ENCODE measurements at places on chromosomes 4 and X.

- DNase-seq, result no peak
These were observed at the start of gene DKK2 for GRCh38 chr4:107035819-107036583. TSS of gene DKK2 (minus strand) at chr4:107036313. CDS start at chr4:107035591, 722 bp downstream.

DNA sequence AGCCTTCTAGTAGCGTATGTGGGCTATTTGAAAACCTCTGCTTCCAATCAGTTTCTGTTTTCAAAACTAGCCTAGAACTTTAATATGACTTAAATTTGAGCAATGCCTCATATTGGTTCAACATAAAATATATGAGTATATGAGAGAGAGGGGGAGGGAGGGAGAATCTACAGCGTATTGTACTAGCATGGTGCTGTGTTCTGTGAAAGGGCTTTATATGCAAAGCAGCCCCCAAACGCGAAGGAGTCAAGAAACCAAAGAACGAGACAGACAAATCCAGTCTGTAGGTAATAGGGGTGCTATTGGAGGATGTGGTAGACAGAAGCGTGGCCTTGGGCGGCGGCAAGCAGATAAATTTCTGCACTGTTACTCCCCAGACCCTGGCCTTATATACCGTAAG, 784 bp upstream of the ANXA5 start:
- no peak for DNase-seq

GRCh38 chr4:5710065-5710960, 688 bp upstream of the EVC start:
- no peak for DNase-seq

DNA sequence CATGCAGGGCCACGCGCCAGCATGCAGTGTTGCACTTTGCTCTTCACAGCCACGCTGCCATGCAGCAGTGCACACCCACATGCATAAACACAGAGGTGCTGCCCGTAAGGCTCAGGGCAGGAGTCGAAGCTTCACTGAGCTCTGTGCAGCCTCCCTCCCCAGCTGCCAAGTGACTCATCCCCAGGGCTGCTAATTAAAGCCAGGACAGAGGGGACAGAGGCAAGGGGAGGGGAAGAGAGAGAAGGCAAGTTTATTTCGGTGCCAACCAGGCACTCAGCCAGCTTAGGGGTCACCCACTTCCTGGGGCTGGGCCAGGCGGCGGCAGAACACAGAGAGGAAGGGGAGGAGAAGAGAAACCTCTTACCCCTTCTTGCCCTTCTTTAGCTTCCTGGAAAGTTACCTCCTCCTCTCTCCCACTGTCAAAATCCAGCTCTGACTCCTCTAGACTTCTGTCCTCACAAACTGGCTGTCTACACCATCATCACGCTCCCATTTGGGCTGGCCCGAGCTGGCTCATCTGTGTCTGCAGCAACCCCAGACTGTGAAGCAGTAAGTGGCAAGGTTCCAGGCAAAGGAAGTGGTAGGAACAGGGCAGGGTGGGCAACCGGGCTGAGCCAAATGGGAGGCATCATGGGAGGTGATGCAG, 6.2 kb upstream of the IQSEC2 start:
- DNase-seq, result no peak

GRCh38 chrX:16979226-16979625, 32.8 kb downstream of the REPS2 start:
- DNase-seq, result no peak

- no peak for DNase-seq
These were observed 24.4 kb downstream of the ENOX2 start for GRCh38 chrX:130878350-130879341.

DNA sequence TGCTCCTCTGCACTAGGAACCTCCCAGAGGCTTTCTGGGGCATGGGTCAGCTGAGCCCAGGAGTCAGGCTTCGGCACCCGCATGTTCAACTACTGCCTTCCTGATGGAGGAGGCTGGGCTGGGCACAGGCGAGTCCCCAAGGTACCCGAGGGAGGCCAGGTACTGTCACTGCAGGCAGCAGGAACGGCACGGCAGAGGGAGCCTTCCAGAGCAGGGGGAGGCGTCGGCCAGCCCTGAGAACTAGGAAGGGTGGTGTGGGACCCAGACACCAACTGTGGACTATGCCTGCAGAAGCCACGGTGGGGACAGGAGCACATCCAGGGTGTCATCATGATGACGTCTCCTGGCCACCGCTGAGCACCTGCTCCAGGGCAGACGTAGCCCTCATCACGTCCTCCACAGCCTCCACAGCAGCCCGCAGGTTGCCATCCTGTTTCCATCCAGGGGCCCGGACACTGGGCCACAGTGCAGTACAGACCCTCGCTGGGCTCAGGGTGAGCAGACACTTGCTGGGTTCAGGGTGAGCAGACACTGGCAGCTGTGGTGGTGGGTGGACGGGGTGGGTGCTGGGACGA, 40.8 kb downstream of the SORCS2 start:
- no peak for DNase-seq

DNA sequence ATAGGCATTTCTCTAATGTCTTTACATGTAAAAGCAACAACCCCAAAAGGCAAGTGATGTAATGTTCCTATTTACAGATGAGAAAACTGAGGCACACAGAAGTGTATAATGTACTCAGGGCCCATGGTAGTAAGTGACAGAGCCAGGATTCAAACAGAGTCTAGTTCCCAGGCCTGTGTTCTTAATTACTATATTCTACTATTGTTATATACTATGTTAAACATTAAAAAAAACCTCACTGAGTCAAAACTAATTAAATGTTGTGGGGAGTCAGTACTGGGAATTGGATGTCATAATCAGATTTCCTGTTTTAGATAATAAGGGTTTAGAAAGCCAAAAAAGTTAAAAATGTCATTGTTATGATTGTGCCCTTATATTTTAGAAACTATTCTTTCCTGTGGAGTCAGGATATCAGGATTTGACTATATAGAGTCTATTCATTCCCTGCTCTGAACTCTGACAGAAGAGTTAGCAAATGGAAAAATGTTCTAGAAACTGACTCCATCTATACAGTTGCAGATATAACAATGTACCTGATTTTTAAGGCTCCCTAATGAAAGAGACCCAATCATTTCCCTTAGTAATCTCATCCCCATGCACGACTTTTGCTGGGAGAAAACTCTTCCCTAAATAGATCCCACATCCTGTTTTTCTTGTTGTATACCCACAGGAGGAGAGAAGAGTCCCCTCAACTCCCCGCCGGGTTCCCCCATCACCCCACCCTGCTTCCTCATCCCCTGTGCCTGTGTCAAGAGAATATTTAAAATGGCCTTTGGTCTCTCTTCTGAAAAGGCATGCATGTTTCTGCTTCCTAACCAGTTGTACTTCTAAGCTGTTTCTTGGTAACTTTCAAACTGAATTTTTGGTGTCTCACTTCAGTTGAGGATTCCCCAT, 69.7 kb downstream of the REELD1 start:
- no peak for DNase-seq

GRCh38 chr4:121943941-121944340, 7.9 kb downstream of the TRPC3 start:
- DNase-seq, result no peak

- no peak for DNase-seq
These were observed 61.2 kb downstream of the NDNF start for GRCh38 chr4:121011138-121011537.

GRCh38 chr4:152206185-152206584, 329.7 kb downstream of the FBXW7 start:
- no peak for DNase-seq

GRCh38 chr4:7505116-7505900, 70.6 kb upstream of the PSAPL1 start:
- no peak for DNase-seq

- no peak for DNase-seq
These were observed 58.0 kb upstream of the PTPN13 start for GRCh38 chr4:86536151-86536550.

GRCh38 chrX:7617994-7618393, 225.0 kb upstream of the VCX start:
- DNase-seq, result no peak

- DNase-seq, result no peak
These were observed 123.6 kb upstream of the NR3C2 start for GRCh38 chr4:148565801-148566200.

DNA sequence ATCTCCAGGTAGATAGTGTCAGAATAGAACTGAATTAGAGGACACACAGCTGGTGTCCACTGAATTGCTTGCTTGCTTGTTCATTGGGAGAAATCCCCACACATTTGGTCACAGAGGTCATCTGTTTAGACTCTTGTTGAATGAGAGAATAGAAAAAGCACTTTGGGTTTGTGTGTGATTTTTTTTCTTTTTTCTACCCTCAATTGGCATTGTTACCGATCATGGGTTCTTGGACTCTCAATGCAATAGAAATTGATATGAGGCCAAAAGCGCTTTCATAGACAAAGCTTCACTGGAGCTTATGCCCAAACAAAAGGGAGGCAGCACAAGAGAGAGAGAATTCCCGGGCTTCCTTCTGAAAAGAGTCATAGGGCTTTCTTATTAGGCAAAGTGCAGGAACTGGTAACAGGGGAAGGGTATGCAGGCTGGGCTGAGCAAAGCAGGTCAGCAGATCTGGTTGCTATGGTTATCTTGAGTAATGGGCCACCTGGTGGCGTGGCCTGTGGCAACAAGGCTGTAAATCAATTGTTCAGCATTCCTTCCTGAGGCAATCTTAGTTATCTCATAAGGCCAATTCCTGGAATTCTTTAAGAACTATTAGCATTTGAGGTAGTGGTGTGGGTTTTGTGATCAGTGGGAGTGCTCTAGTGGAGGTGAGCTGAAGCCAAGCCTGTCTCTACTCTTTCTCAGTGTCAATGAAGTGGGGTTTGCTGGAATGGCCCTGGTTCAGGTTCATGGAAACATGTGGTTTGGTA, 5.3 kb upstream of the GPR82 start:
- no peak for DNase-seq

GRCh38 chrX:108332281-108332680, 105.9 kb downstream of the COL4A6 start:
- no peak for DNase-seq

Measured in activated CD4-positive, alpha-beta T cell treated with anti-CD3 and anti-CD28 coated beads, Interleukin-2, amount 50 U/mL, for 4 hours (primary cell).